Suprapubic skin (tissue), 4 donors: ENCODE measurements at places on chromosomes 12 and 14. TPM values are rescaled to one million over a fixed set of nuclear protein-coding genes. Genes with fewer than 3 reads are reported as not detected.

The HPD gene
- not detected for total RNA-seq

The SOAT2 gene
- total RNA-seq: not detected

The NXPH4 gene
- total RNA-seq: 20.4 TPM

The FAM90A1 gene
- not detected for total RNA-seq

The CFAP54 gene
- not detected for total RNA-seq

The C14orf180 gene
- total RNA-seq: not detected

The CLEC4C gene
- not detected for total RNA-seq

The KRT73 gene
- total RNA-seq: 10.4 TPM

The LBHD2 gene
- total RNA-seq: not detected

The CLEC4D gene
- total RNA-seq: not detected

The A2M gene
- 47.6 TPM for total RNA-seq

The CCDC177 gene
- 0.34 TPM for total RNA-seq

GRCh38 chr12:119005913-119006312 is 24.6 kb downstream of the SRRM4 start:
- no peak for DNase-seq

- no peak for DNase-seq
Observed at GRCh38 chr12:28235985-28236384, 45.7 kb downstream of the CCDC91 start.

DNA sequence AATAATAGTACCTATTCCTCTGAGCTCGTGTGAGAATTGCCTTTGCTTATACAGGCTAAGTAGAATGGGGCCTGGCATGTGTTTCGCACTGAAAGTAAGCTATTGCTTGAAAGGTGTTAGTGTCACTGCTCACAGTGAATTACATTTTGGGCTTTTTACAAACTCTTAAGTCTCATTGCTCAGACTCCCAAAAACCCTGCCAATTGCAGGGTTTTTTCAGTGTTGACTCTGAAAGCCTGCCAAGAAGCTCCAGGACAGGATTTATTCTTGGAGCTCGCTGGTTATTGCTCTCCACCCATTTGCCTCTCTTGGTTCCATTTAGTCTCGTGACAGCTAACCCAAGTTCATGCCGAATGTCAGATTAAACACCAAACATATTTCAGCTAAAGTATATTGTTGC is 39.8 kb downstream of the NOPCHAP1 start:
- DNase-seq: no peak

DNA sequence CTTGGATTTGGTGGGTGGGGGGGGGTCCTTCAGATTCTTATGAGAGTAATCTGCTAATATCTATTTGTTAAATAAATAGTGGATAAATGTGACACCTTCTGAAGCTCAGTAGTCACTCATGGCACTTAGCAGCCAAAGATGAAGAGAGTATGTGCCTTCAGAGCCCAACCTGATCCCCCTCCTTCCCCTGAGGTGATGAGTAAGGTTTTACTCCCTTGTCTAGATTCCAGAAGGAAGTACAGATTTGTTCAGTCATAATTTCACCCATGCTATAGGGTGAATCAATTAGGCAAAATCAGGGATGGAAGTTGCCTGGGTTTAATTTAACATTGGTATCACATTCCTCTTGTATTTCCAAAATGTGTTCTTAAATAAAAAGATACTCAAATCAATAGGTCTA is 340.3 kb upstream of the ATP2B1 start:
- no peak for DNase-seq

DNA sequence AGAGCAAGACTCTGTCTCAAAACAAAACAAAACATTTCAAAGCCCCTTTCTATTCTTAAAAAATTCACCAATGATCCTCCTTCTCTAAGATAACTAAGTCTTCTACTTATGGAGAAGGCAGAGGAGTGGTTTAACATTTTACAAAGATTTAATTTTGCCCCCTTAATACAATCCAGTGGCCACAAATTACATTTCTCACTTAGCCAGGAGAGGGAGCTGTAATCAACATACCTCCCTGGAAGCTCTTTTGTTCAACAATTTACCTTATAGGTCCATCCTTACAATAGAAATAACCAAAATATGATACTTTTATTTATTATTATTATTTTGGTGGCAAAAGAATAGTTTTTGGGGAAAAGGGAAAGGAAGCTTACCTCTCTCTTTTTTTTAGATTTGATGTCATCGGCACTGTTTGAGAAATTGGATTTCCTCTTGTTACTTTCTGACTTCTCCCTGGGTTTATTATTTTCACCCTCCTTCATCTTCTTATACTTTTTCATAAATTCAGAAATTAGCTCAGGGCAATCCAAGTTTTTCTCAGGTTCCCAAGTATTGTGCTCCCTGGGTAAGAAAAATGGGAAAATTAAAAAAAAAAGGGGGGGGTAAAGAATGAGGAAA is 28.1 kb downstream of the CBX5 start:
- no peak for DNase-seq

- DNase-seq: no peak
Observed at GRCh38 chr12:93115198-93115601, 186.1 kb upstream of the EEA1 start.

DNA sequence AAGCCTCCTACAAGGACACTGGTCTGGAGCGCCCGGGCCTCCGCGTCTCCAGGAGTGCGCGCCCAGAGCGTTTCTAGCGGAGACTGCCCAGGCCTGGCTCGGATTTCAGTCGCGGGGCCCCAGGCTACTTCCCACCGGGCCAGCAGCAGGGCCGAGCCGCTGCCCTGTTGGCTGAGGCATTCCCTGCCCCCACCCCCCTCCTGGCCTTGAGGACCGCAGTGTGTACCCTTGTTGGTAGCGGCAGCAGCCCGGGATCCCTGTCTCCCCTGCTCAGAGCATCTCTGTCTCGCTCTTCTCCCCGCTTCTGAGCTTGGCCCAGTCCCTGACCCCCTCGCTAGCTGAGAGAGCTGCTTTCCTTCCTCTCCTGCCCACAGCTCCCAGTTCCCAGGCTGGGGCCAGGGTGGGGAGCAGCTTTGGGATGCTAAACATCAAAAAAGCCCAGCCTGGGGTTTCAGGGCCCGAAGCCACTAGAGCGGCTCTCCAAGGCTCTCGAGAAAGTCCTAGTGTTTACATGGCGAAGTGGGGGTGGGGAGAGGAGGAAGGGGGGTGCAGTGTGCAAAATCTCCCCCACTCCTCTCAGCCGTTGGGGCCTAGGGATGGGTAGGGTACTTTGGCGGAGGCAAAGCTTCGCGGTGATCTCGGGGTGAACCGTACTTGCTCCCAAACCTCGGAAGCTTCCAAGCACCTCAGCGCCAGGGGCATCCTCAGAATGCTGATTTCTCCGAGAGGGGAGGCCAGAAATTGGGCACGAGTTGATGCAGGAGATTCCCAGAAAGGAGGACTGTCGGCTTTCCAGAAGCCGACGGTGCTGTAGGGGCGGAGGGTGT is 6.4 kb downstream of the NKX2-1 start:
- DNase-seq: no peak

DNA sequence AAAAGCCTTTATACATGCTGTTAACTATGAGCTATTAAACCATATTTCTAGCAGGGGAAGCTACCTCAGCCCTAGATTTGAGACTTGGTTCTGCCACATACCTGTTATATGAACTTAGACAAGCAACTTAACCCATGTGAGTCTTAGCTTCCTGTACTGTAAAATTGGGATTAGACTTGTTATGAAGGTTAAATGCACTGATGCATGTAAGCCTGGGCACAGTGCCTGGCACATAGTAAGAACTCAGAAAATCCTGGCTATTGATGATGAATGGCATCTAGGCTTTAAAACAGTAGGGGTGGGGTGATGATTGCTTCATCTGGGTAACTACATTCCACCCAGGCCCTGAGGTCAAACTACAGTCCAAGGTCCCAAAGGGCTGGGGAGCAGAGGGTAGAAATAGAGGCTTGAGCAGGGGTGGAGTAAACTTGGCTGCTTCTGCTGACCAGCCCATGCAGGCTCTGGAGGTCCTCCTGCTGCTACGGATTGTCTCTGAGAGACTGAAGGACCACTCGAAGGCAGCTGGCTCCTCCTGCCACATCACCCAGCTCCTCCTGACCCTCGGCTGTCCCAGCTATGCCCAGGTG is 11.3 kb downstream of the ESPL1 start:
- no peak for DNase-seq

GRCh38 chr12:109739747-109740693 is 26.4 kb downstream of the FAM222A start:
- peak; percentile 32 for DNase-seq

GRCh38 chr12:98259693-98260092 is 255.7 kb upstream of the TMPO start:
- no peak for DNase-seq

DNA sequence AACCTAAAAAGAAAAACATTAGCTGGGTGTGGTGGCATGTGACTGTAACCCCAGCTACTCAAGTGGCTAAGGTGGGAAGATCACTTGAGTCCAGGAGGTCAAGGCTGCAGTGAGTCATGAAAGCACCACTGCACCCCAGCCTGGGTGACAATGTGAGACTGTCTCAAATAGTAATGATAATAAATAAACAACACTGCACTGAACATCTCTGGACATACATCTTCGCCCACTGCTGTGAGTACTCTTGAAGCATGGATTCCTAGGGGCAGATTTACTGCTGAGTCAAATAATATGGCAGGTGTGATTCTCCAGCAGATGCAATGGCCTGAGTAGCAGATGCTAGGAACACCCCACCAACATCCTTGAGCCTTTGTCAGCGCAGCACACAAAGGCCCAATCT is 23.6 kb downstream of the ABCB9 start:
- DNase-seq: no peak

GRCh38 chr12:121209221-121209620 is 708 bp upstream of the P2RX4 start:
- DNase-seq: peak; percentile 72

DNA sequence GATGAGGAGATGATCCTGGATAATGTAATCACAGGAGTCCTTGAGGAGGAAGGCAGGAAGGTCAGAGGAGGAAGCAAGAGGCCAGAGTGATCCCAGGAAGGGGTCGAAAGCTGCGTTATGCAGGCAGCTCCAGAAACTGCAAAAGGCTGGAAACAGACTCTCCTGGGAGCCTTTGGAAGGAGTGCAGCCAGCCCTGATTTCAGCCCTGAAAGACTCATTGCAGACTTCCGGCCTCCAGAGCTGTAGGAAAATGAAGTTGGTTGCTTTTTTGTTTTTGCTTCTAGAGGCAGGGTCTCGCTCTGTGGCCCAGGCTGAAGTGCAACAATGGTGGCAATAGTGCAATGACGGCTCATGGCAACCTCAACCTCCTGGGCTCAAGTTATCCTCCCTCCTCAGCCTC is 44.6 kb upstream of the FZD10 start:
- no peak for DNase-seq

- DNase-seq: no peak
Observed at GRCh38 chr14:95121911-95122620, 35.3 kb downstream of the DICER1 start.

- DNase-seq: no peak
Observed at GRCh38 chr12:98691351-98691750, 46.3 kb downstream of the APAF1 start.

GRCh38 chr14:74612350-74613021 is 449 bp upstream of the LTBP2 start:
- DNase-seq: no peak

DNA sequence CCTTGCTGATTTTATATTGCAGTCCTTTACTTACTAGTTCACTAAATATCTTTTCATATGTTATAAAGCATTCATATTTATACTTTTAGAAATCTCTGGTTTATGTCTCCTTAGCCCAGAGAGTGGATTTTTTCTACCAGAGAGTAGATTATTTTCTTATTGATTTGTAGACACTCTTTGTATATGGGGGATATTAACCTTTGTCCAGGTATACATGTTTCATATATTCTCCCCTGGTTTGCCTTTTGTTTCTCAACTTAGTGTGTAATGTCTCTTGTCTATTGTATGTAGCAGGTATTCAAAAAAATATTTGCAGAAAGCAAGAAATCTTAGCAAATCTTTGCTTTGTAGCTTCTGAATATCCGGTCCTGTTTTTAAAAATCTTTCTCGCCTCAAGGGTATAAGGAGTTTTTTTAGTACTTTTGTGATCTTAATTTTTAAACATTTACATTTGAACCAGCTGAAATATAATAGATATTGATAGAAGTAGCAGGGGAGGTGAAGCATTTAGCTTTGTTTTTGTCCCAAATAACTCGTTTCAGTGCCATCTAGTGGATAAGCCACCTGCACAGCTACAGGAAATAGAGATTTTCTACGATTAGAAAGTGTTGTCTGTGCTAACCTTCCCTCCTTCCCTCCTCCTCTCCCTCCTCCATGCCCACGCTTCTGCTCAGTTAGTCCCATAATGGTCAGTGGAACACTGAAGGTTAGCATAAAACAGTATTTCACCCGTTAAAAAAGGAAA is 97.0 kb downstream of the PHETA1 start:
- no peak for DNase-seq

DNA sequence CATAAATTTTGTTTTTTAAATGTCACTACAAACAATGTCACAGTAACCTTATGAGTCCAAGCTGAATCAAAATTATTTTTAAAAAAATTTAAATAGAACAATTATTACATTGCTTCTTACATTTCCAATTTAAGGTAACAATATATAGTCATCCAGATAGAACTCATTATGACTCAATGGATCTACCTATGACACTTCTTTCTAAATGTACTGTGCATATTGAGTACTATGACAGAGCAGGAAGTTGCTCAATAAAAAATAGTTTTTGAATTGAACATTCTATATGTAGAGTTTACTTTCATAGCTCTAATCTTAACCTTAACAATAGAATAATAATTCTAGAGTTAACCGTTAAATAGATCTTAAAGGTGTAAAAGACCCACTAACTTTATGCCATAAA is 44.4 kb upstream of the ALG10 start:
- no peak for DNase-seq

DNA sequence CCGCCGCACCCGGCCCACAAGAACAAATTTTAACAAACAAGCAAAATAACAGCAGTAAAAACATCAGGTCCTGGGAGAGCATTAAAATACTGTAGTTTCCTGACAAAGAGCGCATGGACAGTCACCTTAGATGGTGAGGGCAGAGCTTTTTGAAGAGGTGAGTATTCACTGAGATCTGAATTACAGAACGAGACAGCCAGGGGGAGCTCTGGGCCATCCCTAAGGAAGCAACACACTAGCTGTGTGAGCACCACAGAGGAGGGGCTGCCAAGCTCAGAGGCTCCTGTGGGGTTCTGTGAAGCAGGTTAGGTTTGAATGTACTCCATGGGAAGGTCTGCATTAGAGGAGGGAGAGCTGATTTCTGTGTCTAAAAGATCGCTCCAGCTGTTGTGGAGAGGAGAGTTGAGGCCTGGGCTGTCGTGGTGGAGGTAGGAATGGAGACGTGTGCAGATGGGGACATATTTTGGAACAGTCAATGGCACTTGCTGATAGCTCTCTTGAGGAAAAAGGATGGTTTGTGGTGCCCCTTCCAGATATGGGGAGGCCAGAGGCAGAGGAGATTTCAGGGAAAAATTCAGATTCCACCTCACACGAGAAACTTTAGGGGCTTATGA is 72.9 kb downstream of the TRAFD1 start:
- no peak for DNase-seq

DNA sequence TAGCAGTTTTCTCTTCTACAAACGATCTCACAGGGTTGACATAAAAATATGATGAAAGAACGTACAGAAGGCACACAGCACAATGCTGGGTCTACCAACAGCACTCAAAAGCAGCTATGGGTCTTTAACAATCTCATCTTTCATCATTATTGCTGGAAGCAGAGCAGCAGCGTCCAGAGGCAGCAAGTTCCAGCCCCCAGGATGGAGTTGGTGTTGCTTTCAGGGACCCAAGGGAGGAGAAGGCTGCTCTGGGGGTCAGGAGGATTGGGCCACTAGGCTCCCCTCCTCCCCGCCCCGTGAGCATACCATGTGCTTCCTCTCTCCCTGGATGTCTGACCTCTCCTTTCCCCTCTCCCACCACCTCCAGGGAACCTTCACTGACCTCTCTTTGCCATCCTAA is 13.3 kb downstream of the KCTD10 start:
- DNase-seq: no peak

GRCh38 chr14:58027904-58028303 is 124.1 kb downstream of the ARMH4 start:
- no peak for DNase-seq
